ENCODE measurements at places on chromosomes 11 and 22. TPM values are rescaled to one million over a fixed set of nuclear protein-coding genes. Genes with fewer than 3 reads are reported as not detected.

GRCh38 chr11:104339380-104339831 lies 175.5 kb upstream of the PDGFD start:
- DNase-seq, result no peak

- no peak for DNase-seq
Measured at GRCh38 chr11:30333405-30333804, 10.5 kb downstream of the ARL14EP start.

GRCh38 chr11:121104312-121104762 lies 3.3 kb downstream of the TECTA start:
- DNase-seq, result no peak

DNA sequence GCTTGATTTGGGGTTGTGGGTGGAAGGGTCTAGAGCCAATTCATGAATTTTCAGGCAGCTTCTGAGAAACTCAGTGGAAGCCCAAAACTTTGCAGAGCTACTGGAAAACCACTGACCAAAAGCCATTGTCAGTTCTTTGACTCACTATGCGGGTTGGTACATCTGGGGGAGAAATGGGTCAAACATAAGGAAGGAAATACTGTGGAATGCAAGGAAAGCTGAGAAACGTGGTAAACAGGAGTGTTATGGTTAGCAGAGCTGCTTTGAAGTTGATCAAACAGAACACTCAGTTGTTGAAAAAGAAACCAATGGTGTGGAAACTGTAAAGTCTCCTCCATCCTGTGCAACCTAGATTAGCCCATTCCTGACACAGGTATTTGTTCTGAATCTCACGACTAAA lies 6.3 kb upstream of the ABTB2 start:
- no peak for DNase-seq

- no peak for DNase-seq
Measured at GRCh38 chr11:92852946-92853345, 116.5 kb upstream of the MTNR1B start.

DNA sequence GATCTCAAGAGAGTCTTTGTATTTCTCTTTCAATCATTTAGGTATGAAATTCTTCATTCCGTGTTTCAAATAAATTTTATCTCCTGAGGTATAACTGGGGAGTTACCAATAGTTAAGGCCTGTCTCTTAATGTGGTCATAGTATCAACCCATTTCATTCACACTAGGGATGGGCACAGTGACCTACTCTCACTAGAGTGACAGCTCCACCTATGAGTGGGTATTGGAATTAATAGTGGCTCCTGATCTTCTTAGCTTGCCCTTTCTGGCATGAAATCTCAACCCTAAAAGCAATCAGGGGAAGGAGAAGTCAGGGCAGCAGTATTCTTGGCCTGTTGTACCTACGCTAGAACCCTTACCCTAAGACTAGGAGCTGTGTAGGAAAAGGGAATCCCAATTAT lies 507.7 kb downstream of the FAM181B start:
- no peak for DNase-seq

- peak; percentile 68 for DNase-seq
Measured at GRCh38 chr22:32994041-32994830, 63.9 kb downstream of the SYN3 start.

DNA sequence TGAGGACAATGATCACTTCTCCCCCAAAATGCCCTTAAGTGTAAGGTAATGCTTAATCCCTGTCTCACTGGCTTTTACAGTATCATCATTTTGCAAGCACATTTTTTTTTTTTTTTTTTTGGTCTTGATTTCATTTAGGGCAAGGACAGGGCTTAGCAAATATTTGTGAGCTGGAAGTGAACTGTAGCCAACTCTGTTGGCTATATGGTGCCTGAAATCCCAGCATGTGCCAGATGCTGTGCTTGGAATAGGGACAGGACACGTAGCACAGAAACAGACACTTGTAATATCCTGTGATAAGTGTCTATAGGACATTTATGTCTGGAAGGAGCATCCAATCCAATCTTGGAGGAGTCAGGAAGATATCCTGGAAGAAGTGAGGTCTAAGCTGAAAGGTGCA lies 198.3 kb downstream of the NAV2 start:
- no peak for DNase-seq

- no peak for DNase-seq
Measured at GRCh38 chr11:58165504-58166106, 23.3 kb upstream of the OR9Q2 start.

DNA sequence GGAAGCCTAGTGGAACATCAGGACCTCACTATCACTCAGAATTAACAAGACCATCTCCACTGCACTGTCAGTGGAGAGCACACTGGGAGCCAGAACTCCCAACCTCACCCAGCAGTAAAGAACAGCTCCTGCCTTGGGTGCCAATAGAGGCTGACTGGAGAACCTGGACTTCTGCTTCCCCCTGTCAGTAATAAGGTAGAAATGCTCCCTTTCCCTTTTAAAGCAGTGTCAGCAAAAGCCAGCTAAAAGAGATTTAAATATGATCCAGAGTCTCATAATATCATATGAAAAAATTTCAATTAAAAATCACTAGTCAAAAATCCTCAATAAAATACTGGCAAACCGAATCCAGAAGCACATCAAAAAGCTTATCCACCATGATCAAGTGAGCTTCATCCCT lies 82.8 kb downstream of the SPATA19 start:
- DNase-seq, result no peak

DNA sequence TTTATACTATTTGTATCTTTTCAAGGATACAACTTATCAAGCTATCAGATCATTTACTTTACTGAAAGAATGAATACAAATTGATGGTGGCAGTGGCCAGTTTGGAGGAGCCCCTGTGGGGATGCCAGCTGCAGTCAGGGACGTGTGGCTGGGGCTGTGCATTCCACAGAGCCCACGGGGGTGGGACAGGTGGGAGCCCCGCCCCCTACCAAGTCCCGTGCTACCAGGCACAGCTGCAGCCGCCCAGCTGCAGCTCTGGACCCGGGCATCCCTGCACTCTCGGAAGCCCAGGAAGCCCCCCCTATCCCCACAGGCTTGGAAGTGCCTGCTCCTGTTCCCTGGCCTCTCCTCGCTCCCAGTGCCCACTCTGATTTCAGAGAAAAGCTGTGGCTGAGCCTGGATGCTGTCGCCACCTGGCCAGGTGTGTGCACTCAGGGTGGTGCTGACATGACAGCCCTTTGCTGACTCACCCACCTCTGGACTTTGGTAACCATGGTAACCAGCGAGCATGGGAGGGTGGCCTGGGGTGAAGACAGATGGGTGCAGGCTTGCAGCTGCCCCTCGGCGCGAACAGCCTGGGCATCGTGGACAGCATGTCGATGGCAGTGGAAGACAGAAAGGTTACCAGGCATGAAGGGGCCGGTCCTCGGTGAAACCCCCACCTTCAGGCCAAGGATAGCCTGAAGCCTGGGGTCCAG lies 138.1 kb downstream of the SBF2 start:
- DNase-seq, result no peak

- no peak for DNase-seq
Measured at GRCh38 chr11:66267039-66267378, 1.4 kb upstream of the RAB1B start.

GRCh38 chr22:38953577-38954413 lies 3.6 kb upstream of the APOBEC3A start:
- DNase-seq, result no peak

DNA sequence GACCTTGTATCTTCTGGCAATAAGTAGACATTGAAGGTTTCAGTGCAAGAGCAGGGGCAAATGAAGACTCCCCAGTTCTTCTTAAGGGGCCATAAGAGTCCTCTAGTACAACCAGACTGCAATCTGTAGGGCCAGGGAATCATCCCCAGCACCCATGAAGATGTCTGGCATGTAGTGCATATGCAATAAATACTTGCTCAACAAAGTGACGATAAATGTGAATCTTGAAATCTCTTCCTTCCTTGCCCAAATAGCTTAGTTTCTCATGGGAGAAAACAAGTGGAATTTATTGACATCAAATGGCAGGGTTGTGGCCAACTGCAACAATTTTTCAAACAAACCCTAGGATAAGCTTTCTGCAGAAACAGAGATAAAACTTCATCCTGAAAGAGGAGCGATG lies 107.6 kb downstream of the ABTB2 start:
- no peak for DNase-seq

DNA sequence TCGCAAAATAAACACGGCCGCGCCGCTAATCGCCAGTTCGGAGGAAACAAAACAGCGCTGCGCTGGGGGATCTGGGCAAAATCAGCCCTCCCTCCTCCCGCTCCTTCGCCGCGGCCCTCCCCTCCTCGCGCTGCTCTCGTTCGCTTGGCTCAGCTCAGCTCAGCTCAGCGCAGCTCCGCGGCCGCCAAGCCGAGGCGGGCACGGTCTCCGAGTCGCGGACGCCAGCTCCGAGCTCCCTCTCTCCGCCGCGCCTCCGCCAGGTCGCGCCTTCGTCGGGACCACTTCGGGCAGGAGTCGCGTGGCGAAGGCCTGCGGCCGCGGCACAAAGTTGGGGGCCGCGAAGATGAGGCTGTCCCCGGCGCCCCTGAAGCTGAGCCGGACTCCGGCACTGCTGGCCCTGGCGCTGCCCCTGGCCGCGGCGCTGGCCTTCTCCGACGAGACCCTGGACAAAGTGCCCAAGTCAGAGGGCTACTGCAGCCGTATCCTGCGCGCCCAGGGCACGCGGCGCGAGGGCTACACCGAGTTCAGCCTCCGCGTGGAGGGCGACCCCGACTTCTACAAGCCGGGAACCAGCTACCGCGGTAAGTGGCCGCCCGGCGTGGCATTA lies at the start of gene SPON1:
Gene SPON1 (plus strand): TSS at position 162 of the 607 bp plus-strand sequence. CDS start 182 bp downstream, at position 344.
- peak; percentile 79 for DNase-seq

- no peak for DNase-seq
Measured at GRCh38 chr11:117097014-117097388, 1.2 kb downstream of the SIK3 start.

GRCh38 chr11:65915101-65915820 lies 3.6 kb downstream of the C11orf68 start:
- no peak for DNase-seq

DNA sequence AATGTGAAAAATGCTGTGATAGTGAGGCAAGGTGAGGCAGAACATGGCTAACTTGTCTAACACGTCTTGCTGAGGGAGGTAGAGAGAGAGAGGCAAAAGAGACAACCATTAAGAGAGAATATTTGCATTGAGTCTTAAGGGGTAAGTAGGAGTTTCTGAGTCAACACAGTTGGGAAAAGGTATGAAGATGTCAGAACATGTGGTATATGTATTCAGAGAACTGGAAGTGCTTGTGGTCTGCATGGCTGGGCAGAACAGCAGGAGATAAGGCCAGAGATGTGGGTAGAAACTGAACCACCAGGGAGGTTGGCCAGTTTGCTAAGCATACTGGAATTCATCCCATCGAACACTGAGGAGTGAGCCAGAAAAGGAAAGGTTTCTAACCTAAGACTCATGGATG lies 25.0 kb upstream of the SLC5A1 start:
- no peak for DNase-seq

Gene MPZL2
- 53.8 TPM for polyA plus RNA-seq

Gene CCDC81
- 4.5 TPM for polyA plus RNA-seq

Gene APOL4
- polyA plus RNA-seq, result 8.9 TPM

Gene OR8G5
- polyA plus RNA-seq, result not detected

Gene RSF1
- polyA plus RNA-seq, result 36.6 TPM

Gene TYR
- polyA plus RNA-seq, result not detected

Gene FGF19
- polyA plus RNA-seq, result 0.08 TPM

Gene CCDC87
- polyA plus RNA-seq, result 0.14 TPM

All from right lung (tissue), 10 donors.